H9 (cell line): ENCODE measurements at places on chromosomes 4 and X. TPM values are rescaled to one million over a fixed set of nuclear protein-coding genes. Genes with fewer than 3 reads are reported as not detected.

The SLC34A2 gene
- 0.35 and 0.57 TPM in 2 replicates for total RNA-seq

The BMP15 gene
- total RNA-seq = not detected in 2 replicates

The PAGE2B gene
- total RNA-seq = not detected in 2 replicates

The PPP3CA gene
- total RNA-seq = 15.5 and 16.8 TPM in 2 replicates

The GPR173 gene
- 4.5 and 5.4 TPM in 2 replicates for total RNA-seq

The IL1RAPL1 gene
- 0.31 and 0.33 TPM in 2 replicates for total RNA-seq

The WDR1 gene
- 366 and 367 TPM in 2 replicates for total RNA-seq

The NPY5R gene
- total RNA-seq = 4.2 and 5.7 TPM in 2 replicates

The ZNF674 gene
- 7.9 and 10.1 TPM in 2 replicates for total RNA-seq

The IL2RG gene
- not detected in 2 replicates for total RNA-seq

The SLITRK2 gene
- 0.09 and 0.11 TPM in 2 replicates for total RNA-seq

The CLCN5 gene
- 5.9 and 7.5 TPM in 2 replicates for total RNA-seq

The CCDC160 gene
- 0.97 and 1.2 TPM in 2 replicates for total RNA-seq

The TRPC3 gene
- total RNA-seq = 0.13 and 0.18 TPM in 2 replicates

The NAA11 gene
- not detected in 2 replicates for total RNA-seq

The FGF16 gene
- 2.8 and 3.8 TPM in 2 replicates for total RNA-seq

The TMEM154 gene
- 0.77 and 1.7 TPM in 2 replicates for total RNA-seq

The EDNRA gene
- 0.75 and 1.6 TPM in 2 replicates for total RNA-seq

The SLC9B1 gene
- 0.59 and 2.0 TPM in 2 replicates for total RNA-seq

The UGT2B17 gene
- total RNA-seq = not detected in 2 replicates

The SHROOM4 gene
- total RNA-seq = 1.9 and 2.1 TPM in 2 replicates

The RASSF6 gene
- 0.15 and 0.22 TPM in 2 replicates for total RNA-seq

The AMOT gene
- 17.6 and 19.9 TPM in 2 replicates for total RNA-seq

The PGRMC1 gene
- total RNA-seq = 133 TPM in 2 replicates

The GUCY1A1 gene
- total RNA-seq = not detected in 2 replicates

The SLC39A8 gene
- total RNA-seq = 11.0 and 11.3 TPM in 2 replicates

The CNKSR2 gene
- total RNA-seq = 38.0 and 52.9 TPM in 2 replicates

The CLDN34 gene
- 0.31 and 0.39 TPM in 2 replicates for total RNA-seq

The RAI2 gene
- 0.61 and 0.72 TPM in 2 replicates for total RNA-seq

The AFF2 gene
- 14.6 and 15.7 TPM in 2 replicates for total RNA-seq

The SSX4 gene
- 0.29 TPM in 1 of 2 replicates, not detected in the other for total RNA-seq

The GAB1 gene
- total RNA-seq = 13.8 and 15.3 TPM in 2 replicates

The P2RY8 gene
- total RNA-seq = not detected in 2 replicates

The PDS5A gene
- 65.0 and 65.4 TPM in 2 replicates for total RNA-seq

The AMBN gene
- not detected in 2 replicates for total RNA-seq

The SH2D1A gene
- not detected in 2 replicates for total RNA-seq

The USP17L20 gene
- total RNA-seq = not detected in 2 replicates

The TXK gene
- total RNA-seq = 0.39 TPM in 1 of 2 replicates, not detected in the other

The CD38 gene
- total RNA-seq = 0.07 and 0.57 TPM in 2 replicates

The HSFX3 gene
- not detected in 2 replicates for total RNA-seq

The RNF212 gene
- total RNA-seq = 3.0 and 3.3 TPM in 2 replicates

The TADA2B gene
- total RNA-seq = 14.0 and 17.0 TPM in 2 replicates

The GLRA2 gene
- not detected in 2 replicates for total RNA-seq

The FNIP2 gene
- 9.6 and 11.4 TPM in 2 replicates for total RNA-seq

The TEX13D gene
- 0.15 TPM in 1 of 2 replicates, not detected in the other for total RNA-seq

The ITIH6 gene
- total RNA-seq = not detected in 2 replicates

The PRRG1 gene
- total RNA-seq = 9.0 and 10.2 TPM in 2 replicates

The RADX gene
- 1.5 and 1.6 TPM in 2 replicates for total RNA-seq

The SPATA18 gene
- 3.9 and 5.5 TPM in 2 replicates for total RNA-seq

The VSIG1 gene
- total RNA-seq = 0.42 and 1.5 TPM in 2 replicates

The GAGE2A gene
- not detected in 2 replicates for total RNA-seq

The GAGE13 gene
- not detected in 2 replicates for total RNA-seq

The FGFRL1 gene
- total RNA-seq = 25.8 and 26.1 TPM in 2 replicates

The SMIM9 gene
- total RNA-seq = not detected in 2 replicates

The SRP72 gene
- 140 and 141 TPM in 2 replicates for total RNA-seq
